Stimulated activated CD8-positive, alpha-beta memory T cell treated with anti-CD3 and anti-CD28 coated beads, Interleukin-2, amount 100 ng/mL, for 1 hour (primary cell): ENCODE measurements at places on chromosomes 1 and 21.

GRCh38 chr1:179036844-179037465 is 11.3 kb downstream of the FAM20B start:
- no peak for DNase-seq

DNA sequence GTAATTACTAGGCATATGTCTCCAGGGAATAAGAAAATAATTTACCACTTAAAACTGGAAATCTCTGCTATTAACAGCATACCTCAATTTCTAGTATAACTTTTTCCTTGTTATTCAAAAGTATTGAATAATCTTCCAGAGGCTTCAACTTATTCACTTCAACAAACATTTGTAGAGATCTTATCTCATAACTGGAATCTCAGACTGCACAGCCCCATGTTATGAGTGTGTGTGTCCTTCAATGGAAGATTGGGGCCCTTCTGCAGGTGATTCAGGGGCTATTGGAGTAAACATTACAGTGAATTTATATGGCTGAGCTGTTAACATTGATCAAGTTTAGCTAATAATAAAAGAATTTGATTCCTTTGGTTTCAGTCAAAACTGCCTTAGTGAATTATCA is 946.1 kb downstream of the TTLL7 start:
- no peak for DNase-seq

DNA sequence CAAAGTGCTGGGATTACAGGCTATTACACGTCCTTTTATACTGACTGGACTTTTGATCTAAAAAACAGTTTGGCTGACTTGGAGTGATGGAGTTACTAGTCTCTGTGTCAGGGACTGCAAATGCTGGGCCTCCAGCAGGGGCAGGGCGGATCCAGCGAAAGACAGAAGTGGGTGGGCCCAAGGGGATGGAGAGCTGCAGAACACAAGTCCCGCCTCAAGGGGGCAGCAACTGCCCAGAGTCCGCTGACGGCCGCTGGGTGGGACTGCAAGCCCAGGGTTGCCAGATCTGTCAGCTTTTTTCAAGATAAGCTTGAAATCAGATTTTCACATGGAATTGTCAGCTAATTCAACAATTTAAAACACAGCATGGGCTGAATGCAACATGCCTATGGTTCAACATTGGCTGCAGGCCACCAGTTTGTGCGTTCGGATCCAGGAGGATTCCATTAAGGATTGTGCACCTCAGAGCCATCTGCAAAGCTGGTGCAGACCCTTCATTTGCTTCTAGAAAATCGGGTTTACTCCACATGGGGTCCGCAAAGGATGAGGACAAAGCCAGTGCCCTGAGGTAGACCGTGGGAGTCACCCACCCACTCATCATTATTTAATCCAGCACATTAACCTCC is 10.7 kb downstream of the STMN1 start:
- peak; percentile 86 for DNase-seq

GRCh38 chr1:980602-981395 is 1.1 kb downstream of the PERM1 start:
- no peak for DNase-seq

- DNase-seq = no peak
Measured at GRCh38 chr1:228315484-228315944, 91.1 kb downstream of the TRIM11 start.

DNA sequence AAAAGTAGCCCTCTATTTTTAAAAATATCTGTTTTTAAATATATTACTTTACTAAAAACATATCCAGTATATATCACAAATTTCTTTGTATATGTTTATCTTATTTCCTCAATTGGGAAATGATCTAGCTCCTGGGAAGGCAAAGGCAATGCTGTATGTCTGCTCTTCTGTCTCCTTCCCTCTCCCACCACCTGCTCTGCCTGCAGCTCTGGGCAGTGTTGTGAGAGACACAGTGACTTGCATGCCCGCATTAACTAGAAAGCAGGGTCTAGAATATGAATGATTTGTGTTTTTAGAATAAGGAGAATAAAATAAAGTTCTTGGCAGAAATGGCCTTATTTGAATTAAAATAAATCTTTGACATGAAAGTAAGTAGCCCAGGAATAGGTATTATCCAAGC is 11.1 kb downstream of the SLC30A10 start:
- DNase-seq = no peak

DNA sequence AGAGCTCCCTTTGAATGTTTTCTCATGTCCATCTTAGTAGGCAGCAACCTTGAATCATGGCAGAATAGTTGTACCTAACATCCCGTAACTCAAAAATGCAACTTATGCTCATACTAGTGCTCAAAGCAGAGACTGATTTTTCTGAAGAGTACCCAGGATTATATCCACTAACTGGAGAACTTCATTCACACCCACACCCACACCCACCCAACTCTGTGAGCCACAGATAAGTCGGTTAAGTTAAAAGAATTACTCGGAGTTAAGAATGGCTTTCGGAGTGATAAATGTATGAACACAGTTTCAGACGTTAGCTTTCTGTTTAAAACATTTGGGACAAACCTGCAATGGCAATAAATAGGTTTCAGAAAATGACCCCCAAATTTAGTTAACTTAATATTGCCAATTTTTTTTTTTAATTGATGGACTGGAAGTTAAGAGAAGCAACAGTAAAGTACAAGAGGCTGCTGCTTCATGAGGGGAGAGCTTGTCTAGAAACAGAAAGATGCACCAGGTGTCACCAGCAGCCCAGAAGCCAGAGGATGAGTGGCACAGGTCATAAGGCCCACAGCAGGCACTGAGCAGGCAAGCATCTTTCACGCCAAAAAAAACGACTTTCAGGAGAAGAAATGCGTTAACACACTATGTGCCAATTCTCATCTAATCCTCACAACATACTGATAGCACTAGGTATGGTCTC is 48.4 kb upstream of the C1orf198 start:
- no peak for DNase-seq

DNA sequence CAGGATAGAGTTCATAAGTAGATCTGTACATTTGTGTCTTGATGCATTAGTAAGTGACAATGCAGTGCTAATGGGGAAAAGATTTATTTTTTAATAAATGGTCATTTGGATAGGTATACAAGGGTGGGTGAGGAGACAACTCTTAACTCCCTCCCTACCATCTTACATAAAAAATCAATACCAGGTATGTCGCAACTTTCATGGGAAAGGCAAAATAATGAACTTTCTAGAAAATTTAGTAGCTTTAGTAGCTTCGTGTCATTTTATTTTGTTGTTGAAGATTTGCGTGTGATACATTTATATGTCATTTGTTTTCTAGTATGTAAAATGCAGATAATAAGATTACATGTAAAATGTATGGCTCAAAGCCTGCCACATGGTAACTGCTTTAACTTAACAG is 310.8 kb downstream of the RYR2 start:
- no peak for DNase-seq
